ENCODE measurements at places on chromosomes 1 and 21.
A peak's percentile ranks its signal among the peaks of the same experiment; 100 is the strongest.

DNA sequence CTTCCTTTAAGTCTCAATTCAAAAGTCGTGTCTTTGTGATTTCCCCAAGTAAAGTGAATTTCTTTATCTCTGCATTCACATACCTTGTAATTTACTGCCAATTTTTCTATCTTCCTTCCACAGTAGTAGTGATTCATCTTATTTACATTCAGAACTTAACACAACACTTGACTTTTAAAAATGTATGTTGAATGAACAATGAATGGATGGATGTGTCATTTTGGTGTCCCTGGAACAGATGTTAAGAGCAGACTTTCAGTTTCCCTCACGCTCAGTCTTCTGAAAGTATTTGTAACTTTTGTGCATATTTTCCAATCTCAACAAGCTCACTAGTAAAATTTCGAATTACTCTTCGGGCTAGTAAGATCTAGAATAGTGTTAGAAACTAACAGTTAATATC, 352.0 kb downstream of the HHIPL2 start:
- DNase-seq: no peak

- DNase-seq: no peak
These were observed 44.4 kb downstream of the RAP1GAP start for GRCh38 chr1:21624571-21625389.

DNA sequence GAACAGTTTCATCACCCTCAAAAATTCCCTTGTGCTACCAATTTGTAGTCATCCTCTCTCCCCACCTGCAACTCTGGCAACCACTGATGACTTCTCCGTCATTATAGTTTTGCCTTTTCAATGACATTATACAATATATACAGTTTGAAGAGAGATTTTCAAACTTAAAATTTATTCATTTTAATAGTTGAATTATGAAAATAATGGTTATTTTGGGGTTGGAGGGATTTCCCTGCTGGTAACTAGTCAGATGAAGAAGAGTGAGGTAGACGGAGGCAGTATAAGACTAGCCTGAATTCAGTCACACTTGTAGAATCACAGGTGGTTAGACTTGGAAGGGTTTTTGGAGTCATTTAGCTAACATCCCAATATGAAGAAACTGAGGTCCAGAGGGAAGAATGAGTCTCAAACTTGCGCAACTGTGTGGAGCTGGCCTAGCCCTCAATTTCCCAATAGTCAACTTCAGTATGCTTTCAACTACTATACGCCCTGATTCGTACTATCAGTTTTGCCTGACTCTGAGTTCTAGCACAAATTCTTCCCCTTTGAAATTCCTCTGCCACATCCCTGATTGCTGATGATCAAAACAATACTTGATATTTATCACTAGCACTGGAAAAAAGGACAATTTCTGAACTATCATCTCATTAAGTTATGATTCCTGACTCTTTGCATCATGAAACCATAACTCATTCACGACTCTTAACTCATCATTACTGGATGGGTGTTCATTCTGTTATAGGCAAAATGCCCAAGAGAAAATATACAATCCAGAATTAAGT, 54.2 kb downstream of the VANGL2 start:
- no peak for DNase-seq

DNA sequence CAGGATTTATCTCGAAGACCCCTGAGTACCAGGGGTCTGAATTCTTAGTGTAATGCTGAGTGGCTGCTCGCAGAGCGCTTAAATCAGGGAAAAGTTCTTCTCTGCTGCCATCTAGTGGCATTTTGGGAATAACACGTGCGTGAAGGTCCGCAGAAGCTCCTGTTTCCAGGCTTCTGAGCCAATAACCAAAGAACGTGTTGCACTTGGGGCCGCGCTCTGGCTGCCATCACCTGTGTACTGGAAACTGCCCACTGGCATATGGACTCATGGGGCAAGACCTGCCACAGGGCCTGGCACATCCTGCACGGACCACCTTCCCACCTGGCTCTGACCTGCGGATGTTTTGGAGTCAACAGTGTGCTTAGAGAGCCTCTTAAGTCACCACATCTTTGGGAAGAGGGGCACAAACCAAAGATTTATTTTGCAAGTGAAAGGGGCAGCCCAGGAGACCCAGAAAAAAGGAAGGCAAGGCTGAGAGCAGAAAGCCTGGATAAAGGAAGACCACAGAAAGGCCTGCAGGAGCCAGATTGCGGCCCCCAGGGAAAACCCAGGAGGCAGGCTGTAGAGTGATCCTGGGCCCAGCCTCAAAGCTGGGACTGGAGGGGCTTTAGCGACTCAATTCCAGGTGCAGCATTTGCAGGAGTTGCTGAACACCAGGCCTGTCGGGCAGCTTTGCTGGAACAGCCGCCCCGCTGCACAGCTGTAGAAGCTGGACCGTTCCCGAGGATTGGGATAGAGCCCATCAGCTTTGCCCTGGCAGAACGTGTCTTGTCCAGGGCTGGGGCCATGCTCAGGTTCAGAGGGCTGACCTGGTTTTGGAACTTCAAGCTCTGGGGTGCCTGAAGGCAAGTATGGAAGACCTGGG, 13.0 kb downstream of the CHIT1 start:
- peak; percentile 21 for DNase-seq

DNA sequence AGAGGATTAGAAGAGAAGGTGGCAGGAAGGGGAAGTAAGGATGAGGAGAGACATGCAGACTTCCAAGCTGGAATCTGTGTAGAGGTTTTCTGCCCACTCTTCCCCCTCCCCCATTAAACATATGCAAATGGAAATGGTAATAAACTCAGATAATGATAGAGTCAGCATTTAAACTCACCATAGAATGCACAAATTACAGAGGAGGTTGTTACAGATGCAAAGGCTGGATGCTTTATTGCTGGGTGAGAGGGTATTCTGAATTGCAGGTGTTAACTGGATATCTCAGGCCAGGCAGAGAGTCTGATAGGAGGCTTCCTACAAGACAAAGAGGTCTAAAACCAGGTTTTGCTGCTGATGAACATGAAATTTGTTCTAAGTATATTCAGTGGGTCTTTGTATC, 372.5 kb downstream of the SEC16B start:
- no peak for DNase-seq

DNA sequence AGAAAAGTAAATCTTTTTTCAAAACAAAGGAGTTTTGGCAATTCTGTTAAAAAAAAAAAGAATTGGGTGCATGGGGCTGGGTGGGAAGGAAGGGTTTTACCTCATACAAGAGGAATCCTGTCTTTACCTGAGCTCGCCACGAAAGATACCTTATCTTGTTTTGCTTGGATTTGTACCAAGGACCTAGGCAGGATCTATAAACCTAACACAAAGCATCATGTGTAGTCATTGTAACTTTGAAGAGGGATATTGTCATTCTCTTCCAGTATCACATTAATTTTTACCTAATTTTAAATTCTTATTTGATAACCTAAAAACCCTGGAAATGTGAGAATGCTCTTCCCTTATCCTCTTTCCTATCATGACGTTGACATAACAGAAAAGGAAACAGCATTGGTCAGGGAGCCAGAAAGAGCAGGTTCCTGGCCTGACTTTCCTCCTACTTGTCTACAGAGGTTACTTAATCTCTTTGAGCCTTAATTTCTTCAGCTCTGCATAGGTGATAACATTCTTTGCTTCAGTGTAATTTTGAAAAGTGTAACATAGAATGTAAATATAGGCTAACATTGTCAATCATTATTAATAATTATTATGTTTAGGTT, 4.0 kb upstream of the LAMC1 start:
- DNase-seq: no peak

DNA sequence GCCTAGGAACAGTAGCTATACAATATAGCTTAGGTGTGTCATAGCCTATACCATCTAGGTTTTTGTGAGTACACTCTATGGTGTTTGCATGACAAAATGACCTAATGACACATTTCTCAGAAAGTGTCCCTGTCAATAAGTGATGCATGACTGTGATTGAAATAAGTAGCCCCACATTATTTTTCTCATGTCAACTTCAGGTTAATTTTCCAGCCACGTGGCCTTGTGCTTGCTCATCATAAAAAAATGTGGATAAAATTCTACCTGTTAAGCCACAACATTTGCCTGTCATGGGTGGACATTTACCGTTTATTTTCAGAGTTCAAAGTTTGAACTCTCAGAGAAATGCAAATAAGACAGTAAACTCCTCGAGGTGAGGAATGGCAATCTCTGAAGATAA, 5.5 kb downstream of the DISC1 start:
- no peak for DNase-seq

DNA sequence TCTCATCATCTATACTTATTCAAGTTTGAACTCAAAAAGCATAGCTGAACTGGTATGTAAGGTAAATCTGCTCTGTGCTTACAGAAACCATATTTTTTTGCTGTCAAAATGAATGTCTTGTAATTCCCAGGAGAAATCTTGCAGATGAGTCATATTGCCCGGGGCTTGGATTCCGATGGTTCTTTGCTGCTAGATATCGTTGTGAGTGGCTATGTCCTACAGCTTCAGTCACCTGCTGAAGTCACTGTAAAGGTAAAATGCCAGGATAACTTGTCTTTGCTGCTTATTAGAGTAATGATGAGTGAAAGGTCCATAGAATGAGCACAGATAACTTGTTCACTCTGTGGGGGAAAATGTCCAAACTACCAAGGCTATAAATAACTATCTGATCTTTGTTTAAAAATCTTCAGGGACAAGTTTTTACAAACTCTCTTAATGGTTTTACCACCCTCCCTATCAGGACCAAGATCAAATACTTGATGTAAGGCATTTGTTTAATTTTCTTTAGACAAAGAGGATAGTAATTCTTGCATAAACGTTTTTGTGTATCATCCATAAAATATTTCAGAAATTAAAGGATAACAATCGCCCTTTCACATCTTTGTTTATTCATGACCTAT, 222.3 kb downstream of the TPR start:
- no peak for DNase-seq

DNA sequence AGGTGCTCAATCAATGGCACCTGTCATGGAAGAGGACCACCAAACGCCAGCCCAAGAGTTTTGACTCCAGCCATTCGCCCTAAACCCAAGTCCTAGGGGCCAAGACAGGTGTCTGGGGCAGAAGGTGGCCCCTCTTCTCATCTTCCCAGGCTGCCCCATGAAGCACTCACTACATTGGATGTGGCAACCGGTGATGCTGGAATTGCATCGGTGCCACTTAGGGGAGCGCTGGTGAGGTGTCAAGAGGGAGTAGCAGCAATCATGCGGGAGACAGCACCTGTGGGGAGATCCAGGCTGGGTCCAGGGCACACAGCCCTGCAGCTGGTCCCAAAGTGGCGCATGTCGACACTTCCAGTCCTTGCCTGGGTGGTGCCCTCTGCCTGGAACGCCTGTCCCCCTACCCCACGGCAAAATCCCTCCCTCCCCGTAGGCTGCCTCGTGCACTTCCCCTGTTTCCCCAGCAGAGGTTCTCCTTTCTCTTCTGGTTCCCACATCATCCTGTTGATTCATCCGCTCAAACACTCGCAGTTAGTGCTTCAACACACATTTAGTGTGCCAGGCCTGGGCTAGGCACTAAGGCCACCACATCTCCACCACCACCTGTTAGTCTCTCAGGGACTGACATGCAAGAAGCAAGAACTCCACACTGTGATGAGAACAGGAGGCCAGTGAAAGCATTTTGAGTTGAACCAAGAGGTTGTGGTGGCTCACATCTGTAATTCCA, 18.5 kb downstream of the PLA2G2D start:
- DNase-seq: no peak

DNA sequence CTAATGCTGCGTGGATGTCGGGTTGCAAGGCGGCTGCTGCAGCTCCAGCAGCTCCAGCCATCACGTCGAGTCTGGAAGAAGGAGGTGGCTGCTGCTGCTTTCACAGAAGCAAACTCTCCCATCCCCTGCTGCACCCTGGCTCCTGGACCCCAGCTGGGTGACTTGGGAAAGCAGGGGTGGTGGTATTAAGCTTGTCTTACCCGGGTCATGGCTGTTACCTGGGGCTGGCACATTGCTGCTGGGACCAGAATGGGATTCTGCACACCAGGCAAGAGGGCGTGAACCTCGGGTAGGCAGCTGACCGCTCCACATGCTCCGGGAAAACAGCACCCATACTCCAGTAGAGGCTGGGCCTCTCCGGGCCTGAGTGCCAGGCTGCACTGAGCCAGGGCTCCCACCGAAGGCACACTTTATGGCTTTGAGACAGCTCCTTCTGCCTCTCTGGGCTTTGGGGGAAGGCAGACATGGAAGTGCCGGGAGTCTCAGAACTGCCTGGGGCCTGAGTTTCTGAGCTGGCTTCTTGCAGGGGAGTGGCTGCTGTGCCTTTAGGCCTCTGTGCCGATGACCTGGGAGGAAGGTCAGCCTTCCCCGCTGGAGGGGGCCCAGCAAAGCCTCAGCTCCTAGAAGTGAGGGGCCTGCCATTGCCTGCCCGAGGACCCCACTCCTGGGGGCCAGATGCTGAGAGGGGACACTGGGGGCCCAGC, 1.2 kb downstream of the SMIM1 start:
- no peak for DNase-seq

DNA sequence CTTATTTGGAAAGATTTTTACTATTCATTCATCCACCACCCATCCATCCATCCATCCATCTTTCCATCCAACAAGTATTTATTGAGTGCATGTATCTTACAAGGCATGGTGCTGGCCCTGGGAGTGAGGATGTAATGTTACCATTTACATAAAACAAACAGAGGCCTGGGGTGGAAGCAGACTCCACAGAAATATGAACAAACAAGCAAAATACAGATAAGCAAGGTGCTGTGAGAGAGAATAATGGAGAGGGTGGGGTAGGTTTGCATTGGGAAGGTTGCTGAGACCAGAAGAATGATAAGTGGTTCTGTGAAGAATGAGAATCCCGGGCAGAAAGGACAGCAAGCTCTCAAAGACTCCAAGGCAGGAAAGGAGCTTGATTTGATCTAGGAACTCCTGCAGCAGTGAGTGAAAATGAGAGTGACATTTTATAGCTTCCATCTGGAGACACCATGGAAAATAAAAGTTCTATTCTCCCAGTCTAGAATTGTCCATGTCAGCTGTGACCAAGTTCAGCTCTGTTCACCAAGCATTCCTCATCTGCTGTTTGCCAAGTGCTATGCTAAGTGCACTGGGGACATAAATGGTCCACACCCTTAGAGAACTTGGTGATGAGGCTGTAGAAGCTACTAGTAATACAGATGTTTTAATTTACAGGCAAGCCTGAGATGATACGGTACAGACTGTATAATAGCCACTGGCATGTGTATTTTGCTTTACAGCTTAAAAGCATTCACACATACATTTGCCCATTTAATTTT, 75.3 kb downstream of the PEX14 start:
- DNase-seq: no peak

GRCh38 chr21:30329203-30329875, 8.2 kb downstream of the KRTAP27-1 start:
- DNase-seq: no peak

GRCh38 chr1:38872401-38873026, 634 bp downstream of the MYCBP start:
- DNase-seq: no peak

DNA sequence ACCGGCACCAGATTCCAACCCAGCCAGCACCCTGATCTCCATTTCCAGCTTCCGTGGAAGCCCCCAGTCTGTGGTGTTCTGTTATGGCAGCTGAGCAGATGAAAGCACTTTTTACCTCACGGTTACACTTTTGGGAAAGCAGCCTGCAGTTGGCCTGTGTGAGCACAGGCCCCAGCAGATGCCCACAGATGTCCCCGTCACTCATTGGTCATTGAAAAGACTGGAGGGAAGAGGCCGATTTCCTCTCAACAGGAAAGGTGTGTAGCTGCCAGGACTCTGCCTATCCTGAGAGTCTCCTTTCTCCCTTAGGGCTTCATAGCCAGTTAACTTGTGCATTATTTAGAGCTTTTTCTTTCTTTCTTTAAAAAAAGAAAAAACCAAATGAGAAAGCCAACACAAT, 123.0 kb downstream of the PCBP3 start:
- DNase-seq: no peak

- DNase-seq: no peak
These were observed 36.5 kb downstream of the SERBP1 start for GRCh38 chr1:67393737-67394136.
